ENCODE measurements at places on chromosomes 11 and 22. TPM values are rescaled to one million over a fixed set of nuclear protein-coding genes. Genes with fewer than 3 reads are reported as not detected.
A peak's percentile ranks its signal among the peaks of the same experiment; 100 is the strongest.

- DNase-seq: peak; percentile 89
These were observed 7.9 kb downstream of the FBLN1 start for GRCh38 chr22:45510376-45511232.

DNA sequence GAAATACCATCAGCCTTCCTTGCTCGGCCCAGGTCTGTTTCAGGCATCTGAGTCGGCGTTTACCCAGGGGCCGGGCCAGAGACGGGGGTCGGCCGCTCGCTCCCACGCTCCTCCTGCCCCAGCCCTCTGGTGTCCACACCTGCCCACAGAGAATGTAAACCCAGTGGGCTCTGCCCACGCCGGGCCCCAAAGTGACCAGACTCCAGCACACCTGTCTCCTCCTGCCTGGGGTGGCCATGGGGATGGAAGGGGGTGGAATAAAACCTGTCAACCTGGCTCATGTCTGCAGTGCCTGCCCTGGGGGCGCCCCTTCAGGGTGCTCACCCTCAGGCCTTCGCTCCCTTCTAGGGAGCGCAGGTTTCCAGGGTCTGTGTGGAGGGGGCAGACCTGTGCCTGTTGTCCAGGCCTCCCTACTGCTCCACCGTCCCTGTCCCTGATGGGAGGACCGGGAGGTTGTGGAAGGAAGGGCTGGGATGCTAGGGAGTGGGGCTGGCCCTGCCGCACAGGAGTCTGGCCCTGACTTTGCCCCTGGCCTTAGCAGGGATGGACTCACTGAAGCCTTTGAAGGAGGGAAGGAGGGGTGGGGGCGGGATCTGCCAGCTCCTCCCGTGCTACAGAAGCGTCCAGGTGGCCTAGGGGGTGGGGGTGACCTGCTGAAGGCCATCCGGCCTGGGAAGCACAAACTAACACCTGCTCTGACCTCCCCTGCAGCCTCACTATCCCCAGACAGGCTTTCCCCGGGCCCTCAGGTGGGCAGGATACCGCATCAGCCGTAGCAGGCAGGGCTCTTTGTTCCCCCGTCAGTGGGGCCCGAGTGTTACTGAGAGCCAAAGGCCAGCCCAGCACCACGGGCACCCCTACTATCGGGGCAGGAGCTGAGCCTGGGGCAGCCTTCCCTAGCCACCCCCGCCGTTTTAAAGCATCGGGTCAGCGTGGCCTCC, 14.7 kb upstream of the ARHGAP8 start:
- DNase-seq: no peak

SLC29A2 gene
- 0.64 TPM for total RNA-seq

PRSS23 gene
- 136 TPM for total RNA-seq

TH gene
- not detected for total RNA-seq

DNA sequence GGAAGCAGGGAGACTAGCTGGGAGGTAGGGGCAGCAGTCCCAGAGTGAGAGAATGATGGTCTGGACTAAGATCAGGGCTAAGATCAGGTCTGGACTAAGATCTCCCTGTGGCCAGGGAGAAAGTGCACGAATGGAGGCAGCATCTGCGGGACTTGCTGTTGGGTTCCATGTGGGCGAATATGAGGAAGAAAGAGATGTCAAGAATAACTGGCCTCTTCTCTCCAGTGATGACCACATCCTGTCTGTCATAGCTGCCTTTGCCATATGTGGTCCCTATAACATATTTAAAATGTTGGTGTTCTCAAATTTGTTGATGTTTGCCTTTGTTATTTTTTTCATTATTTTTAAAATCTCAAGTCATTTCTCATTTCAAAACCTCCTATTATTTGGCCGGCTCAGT, 27.4 kb upstream of the CXCR5 start:
- DNase-seq: no peak

- no peak for DNase-seq
These were observed 28.1 kb upstream of the TH start for GRCh38 chr11:2199466-2200341.

DNA sequence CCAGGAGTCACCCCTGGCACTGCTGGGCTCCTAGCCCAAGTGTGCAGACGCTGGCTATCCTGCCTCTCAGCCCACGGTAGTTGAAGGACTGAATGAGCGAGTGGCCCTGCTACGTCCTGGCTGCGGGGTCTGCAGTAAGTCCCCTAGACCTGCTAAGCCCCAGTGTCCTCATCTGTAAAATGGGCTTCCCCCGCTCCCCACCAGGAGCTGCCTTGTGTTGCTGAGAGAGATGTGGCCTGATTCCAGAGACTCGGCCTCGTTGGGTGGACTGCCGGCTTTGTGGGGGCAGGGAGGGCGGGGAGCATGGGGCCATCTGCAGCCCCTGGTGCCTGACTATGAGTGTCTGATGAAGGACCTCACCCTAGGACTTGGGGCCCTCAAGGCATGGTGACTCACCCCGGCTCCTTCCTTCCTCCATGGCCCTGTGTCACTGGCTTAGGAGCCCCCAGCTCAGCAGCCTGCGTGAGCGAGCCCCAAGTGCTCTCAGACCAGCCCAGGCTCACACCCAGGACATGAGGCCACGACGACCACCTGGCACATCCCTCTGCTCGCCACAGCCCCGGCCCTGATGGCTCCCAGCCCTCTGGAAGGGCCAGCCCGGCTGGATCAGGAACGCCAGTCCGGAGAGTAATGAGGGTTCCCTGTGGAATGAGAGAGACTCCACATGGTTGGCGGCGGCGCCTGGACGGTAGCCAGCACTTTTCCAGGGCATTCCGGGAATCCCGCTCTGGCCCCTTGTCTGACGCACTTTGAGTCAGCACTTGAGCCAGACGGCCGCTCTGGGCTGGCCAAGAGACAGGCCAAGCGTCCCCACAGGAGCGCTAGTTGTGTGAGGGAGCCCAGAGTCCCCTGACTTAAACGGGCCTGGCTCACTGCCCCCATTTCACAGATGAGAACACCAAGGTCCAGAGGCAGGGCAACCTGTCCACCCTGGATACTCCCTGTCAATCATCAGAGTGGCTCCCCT, 50.5 kb upstream of the SHISAL1 start:
- DNase-seq: peak; percentile 98

DNA sequence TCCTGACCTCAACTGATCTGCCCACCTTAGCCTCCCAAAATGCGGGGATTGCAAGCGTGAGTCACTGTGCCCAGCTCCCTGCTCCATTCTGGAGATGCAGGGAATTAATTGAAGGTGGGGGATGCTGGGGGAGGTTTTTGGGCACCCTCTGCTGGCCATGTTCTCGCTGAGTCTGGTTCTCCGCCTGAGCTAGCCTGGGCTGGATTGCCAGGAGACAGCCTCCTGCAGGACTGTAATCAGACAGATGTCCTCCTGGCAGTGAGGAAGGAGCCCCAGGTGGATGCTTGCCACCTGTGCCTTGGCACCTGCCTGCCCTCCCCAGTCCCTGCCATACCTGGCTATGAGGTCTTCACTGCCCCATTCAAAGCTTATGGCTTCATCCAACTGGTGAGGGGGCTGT, 5.4 kb downstream of the MTFP1 start:
- DNase-seq: no peak

- no peak for DNase-seq
These were observed 81.0 kb downstream of the ETS1 start for GRCh38 chr11:128506356-128506755.

Data from fibroblast of villous mesenchyme (primary cell).